ENCODE measurements at places on chromosomes 7 and 10.

- no peak for DNase-seq
Measured at GRCh38 chr10:79053081-79053434, 15.7 kb upstream of the ZMIZ1 start.

- peak; percentile 18 for DNase-seq
Measured at GRCh38 chr10:74244097-74244685, 93.2 kb downstream of the ADK start.

GRCh38 chr7:41003611-41003940 lies 699.3 kb downstream of the INHBA start:
- no peak for DNase-seq

DNA sequence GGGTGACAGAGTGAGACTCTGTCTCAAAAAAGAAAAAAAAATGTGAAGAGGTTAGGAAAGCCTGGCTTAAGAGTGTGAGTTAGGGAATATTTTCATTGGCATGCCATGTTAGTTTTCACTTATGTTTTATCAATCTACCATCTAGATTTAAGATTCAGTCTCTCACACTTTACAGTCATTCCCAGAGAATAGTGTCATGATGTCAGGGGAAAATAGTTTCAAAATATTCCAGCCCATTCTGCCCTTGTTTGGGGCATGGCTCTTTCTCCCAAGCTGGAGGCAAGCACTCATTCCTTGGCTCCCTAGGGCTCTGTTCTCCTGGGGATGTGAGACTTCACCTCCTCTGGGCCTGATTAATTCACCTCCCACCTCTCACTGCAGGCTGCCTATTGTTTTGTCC lies 331.5 kb downstream of the CXCL12 start:
- no peak for DNase-seq

Data from activated CD4-positive, alpha-beta T cell treated with anti-CD3 and anti-CD28 coated beads, Interleukin-2, amount 50 U/mL, for 4 hours (primary cell).